ENCODE measurements at places on chromosomes 1 and 21.
A peak's percentile ranks its signal among the peaks of the same experiment; 100 is the strongest.

DNA sequence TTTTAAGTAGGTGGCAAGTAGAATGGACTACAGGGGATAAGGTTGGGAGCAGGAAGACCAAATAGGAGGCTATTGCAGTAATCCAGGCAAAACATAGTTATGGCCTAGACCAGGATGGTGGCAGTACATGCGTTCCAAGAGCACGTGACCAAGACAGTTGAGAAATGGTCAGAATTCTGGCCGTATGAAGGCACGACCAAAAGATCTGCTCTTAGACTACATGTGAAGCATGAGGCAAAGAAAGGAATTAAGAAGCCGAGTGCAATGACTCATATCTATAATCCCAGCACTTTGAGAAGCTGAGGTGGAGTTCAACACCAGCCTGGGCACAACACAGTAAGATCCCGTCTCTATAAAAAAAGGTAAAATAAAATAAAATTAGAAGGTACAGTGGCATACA, 71.3 kb downstream of the LUZP1 start:
- no peak for DNase-seq

- peak; percentile 80 for DNase-seq
These were observed at the start of gene KLHL17 for GRCh38 chr1:960363-961131. KLHL17 (plus strand) TSS chr1:960584; CDS start chr1:960694, 110 bp downstream.

DNA sequence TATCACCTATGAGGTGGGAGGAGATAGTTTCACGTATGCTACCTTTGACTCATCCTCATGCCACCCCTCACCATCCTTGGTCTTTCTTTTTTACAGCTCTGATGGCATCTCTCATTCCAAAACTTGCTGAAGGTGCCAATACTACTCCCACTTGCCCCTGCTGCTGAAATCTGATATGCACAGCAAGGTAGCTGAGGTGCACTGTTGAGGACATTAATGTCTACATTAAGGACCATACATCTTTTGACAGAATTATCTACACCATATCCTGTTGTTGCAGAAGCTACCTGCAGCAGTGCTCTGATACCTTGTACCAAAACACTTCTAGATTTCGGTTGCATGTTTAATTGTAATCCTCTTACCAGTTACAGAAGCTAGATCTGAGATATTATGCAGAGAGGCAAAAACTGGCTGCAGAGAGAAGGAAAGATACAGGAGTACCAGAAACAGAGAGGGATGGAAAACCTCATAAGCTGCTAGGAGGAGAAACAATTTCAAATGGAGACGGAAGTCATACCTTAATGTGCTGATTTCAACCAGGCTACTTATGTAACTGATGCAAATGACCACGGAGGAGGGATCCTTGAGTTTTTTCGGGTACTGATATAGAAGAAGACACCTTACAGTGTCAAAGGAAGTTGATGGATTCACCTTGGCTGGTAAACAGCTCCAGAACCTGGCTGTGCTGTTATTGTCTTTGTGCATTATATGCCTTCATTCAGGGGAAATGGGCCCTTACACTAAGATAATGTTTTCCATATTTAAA, 19.3 kb upstream of the PTPRC start:
- DNase-seq: no peak

GRCh38 chr21:36700971-36701755, 2.2 kb downstream of the SIM2 start:
- DNase-seq: no peak

DNA sequence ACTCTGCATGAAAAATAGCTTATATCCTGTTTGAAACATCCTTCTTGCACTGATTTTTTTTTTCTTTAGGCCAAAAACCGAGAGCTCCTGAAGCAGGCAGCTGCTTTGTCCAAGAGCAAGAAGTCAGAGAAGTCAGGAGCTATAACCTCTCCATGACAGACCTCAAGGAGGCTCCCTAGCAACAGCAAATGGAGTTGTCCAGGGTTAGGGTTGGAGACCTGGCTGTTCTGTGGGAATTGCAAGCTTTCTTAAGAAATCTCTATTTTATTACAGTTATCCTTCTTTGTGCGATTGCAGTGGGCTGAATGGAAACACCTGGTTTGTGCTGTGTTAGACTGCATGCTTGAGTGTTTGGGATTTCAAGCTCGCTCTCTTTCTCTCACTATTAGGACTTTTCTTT, 12.6 kb upstream of the STX12 start:
- DNase-seq: no peak

- no peak for DNase-seq
These were observed 116.4 kb downstream of the CRB1 start for GRCh38 chr1:197384471-197384870.

DNA sequence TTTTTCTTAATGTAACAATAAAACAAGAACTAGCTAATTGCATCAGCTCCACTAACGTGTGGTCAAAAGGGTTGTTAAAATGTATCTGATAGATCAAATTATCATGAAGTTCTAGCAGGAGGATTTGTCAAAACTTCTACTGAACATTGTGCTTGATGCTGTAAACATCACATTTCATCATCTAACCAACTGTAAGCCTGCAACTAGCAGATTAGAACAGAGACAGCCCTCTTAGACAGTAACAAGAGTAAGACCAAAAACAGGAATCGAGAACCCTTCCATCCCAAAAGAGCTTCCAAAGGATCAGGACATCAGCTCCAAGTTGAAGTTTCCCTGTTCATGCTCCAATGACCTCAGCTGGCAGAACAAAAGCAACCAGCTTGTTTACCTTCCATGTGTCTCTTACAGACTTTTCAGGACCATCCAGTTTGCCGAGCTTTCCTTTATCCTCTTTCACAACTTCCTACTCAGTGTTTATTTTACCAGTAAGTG, 44.6 kb downstream of the NIBAN1 start:
- DNase-seq: peak; percentile 92

DNA sequence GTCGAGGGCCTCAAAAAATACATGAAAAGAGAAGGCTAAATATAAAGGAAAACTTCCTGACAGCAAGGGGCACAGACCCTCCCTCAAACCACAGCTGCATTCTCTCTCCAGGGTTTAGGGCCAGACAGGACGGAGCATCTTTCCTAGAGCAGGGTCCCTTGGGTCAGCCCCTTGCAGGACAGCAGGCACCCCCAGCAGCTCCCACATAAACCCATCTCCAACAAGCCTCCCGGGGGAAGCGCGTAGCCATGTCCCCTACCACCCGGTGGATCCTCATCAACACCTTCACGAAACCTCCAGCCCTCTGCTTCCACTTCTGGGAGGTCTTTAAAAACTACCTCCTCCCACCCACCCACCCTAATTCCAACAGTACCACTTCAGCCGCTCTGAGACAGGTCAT, 59.5 kb downstream of the CD46 start:
- DNase-seq: no peak

DNA sequence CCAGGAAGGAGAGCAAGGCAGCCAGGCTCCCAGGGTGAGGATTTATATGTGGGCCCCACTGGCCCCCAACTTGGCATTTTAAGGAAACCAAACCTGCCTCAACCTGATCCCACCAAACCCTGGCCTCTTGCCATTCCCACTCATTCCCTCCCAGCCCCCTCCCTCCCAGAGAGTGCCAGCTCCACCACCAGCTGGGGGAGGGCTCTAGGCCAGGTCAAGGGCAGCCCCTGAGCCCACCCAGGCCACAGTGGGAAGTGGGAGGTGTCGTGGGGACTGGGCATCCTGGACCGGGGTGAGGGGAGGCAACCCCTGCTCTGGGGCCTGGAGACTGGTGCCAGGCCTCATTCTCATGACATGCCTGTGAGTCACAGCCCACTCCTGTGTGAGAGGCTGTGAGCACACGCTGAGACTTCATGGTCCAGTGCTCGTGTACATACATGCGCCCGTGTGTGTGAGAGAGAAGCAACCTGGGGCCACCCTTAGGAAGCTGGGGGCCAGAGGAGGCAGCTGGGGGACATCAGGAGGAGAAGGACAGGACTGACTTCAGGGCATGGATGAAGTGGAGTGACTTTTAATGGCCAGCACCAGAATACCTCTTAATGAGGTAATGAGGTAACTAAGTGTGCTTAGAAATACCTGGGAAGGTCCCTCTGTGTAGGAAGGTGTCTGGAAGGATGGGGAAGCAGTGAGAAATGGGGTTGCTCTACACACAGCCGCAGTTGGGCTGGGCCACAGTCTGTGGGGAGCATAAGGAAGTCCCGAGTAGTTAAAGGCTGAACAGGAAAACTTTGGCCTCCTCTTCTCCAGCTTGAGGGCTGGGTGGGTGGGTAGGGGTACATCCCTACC, at the start of gene S100A2:
Gene S100A2, minus strand, starts transcription at position 316 of the 846 bp plus-strand sequence. CDS start 1,967 bp downstream, outside the sequence.
- peak; percentile 99 for DNase-seq

DNA sequence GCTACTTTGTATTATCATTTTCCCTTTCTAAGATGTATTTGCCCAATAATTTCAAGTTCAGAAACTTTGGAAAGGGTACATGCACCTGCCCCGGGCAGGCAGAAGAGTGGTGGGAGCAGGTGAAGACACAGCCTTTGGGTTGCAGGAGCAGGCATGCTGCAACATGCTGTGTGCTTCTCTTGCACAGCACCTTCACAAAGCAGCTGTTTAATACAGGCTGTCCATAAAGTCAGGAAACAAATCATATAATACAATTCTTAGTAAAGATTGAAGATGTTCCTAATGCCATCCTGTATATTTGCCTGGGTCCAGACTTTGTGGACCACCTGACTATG, 182.9 kb downstream of the ZNF281 start:
- DNase-seq: peak; percentile 74

- peak; percentile 29 for DNase-seq
These were observed 56.9 kb downstream of the TRABD2B start for GRCh38 chr1:47940326-47940725.

All from epithelial cell of esophagus (primary cell).